ENCODE measurements at places on chromosomes 2 and 18. TPM values are rescaled to one million over a fixed set of nuclear protein-coding genes. Genes with fewer than 3 reads are reported as not detected.

GLI2 gene
- total RNA-seq = not detected

GRCh38 chr2:172861098-172861497 lies 125.5 kb downstream of the RAPGEF4 start:
- no peaks in the 10 kb centered on the region for H3K4me1 ChIP-seq
- no peak overlapping the region for H3K4me3 ChIP-seq
- H3K27me3 ChIP-seq = peaks cover 10% of the 10 kb centered on the region
- no peaks in the 10 kb centered on the region for H3K36me3 ChIP-seq
- no peak overlapping the region for H3K27ac ChIP-seq

DNA sequence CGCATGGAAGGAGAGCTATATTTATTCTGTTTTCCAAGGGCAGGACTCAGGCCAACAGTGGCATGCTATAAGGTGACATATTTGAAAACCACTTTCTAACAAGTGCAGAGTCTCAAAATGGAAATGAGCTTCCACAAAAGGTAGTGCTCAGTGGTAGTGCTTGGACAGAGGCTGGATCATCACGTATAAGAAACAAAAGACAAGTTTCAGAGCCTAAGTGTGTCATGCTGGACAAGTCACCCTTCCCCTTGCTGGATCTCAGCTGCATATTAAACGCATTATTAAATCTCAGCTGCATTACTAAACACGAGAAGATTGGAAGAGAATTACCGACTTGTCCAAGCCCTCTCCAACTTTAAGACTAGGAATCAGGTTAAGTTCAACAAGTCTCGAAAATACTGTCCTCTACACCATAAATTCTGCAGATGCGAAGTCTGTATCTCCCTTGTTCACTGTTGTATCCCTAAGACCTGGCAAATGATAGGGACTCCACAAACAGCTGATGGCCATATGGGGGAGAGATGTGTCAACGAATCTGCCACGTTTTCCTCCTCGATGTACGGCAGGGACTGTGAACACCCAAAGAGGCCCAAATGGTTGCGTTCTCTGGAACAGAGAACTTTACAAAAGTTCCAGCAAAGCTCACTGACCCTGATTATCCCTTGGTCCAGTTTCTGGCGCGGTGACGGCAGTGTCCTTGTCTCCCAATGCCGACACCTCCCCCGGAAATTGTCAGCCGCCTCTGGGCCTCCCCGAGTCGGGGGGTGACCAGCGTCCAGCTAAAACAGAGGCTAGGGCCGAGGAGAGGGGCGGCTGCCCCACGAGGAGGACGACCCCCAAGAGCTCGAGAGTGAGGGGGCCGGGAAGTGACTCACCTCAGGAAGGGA lies 611 bp downstream of the NOL10 start:
- H3K36me3 ChIP-seq = no peaks in the 10 kb centered on the region
- no peaks in the 10 kb centered on the region for H3K27me3 ChIP-seq
- H3K4me3 ChIP-seq = no peak overlapping the region
- H3K27ac ChIP-seq = no peak overlapping the region

HOXD8 gene
- total RNA-seq = not detected

ZNF804A gene
- not detected for total RNA-seq

DNA sequence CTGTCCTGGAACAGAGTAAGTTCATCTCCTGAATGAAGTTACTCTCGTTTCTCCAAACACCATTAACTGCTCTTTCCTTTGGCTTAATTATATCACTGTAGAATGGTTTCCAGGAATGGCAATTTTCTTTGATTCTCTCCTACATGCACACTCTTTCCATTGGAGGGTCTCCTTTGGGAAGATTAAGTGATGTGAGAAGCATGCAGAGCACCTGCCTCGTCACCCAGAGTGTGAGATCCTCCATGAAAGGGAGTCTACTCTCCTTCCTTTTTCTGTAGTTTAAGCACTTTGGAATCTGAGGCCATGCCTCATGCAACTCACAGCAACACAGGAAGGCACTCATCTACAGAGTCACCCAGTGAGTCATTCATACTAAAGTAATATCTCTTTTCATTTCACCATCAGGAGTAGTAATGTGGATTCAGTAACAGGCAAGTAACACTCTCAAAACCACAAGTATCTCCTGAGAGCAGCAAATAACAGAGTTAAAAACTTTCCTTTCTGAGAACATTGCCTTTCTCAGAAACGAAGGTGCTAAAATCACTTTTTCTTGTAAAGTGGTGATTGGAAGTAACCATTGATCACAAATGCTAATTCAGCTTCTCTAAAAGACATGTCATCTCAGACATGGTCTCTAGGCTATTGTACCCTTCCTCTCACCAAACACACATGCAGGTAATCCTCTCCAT lies 52.8 kb upstream of the IL1RL1 start:
- no peak for DNase-seq
- no peak overlapping the region for H3K27ac ChIP-seq
- H3K36me3 ChIP-seq = peaks cover 2% of the 10 kb centered on the region
- H3K27me3 ChIP-seq = no peaks in the 10 kb centered on the region

VAPA gene
- total RNA-seq = 119 TPM

Data from naive thymus-derived CD8-positive, alpha-beta T cell (primary cell).